Testis (tissue), 5 donors: ENCODE measurements at places on chromosomes 7 and 10. TPM values are rescaled to one million over a fixed set of nuclear protein-coding genes. Genes with fewer than 3 reads are reported as not detected.
A peak's percentile ranks its signal among the peaks of the same experiment; 100 is the strongest.

Gene CRHR2
- total RNA-seq = 0.50 TPM

Gene IKZF1
- total RNA-seq = 9.9 TPM

Gene SPDYE6
- total RNA-seq = 2.3 TPM

Gene VSIR
- total RNA-seq = 54.6 TPM

Gene DNAJC12
- 22.5 TPM for total RNA-seq

Gene NACAD
- total RNA-seq = 6.9 TPM

Gene CDHR1
- total RNA-seq = 0.19 TPM

Gene ODAD2
- 28.5 TPM for total RNA-seq

Gene AKR1C3
- 15.6 TPM for total RNA-seq

Gene RASA4B
- 15.7 TPM for total RNA-seq

Gene HMX3
- total RNA-seq = 0.55 TPM

DNA sequence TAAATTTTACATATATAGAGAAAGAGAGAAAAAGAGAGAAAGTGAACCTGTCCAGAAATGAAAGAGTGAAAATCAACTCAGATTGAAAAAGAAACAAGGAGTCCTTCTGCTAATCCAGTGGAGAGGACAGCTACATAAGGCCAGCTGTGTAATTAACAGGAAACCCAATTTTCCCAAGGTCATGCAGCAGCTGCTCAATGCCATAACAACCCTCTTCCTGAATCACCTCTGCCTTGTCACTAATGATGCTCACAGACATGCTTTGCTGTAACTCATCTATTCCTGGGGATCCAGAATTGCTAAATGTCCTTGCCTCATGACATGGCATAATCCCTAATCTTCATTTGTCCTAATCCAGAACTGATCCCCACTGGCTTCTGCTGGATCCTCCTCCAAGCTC, 288.6 kb downstream of the NEBL start:
- no peak for DNase-seq

- no peak for DNase-seq
Observed at GRCh38 chr7:17552952-17553351, 254.5 kb downstream of the AHR start.

DNA sequence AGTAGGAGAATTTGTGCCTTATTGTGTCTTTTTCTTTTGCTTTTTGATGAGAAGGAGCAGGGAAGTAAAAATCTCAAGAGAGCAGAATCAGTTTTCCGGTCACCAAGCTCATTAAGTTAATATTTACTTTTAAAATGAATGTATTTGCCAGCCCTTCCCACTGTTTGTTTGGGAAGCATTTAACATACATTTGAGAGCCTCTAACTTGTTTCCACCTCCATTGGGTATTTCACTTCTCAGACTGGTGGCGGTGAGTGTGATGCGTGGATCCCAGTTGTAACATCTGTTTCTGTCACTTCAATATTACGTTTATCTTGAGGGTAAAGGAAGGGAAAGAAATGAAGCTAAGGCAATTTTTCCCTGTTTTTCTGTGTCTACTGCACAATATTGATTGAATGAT, 22.8 kb downstream of the CDK14 start:
- no peak for DNase-seq

DNA sequence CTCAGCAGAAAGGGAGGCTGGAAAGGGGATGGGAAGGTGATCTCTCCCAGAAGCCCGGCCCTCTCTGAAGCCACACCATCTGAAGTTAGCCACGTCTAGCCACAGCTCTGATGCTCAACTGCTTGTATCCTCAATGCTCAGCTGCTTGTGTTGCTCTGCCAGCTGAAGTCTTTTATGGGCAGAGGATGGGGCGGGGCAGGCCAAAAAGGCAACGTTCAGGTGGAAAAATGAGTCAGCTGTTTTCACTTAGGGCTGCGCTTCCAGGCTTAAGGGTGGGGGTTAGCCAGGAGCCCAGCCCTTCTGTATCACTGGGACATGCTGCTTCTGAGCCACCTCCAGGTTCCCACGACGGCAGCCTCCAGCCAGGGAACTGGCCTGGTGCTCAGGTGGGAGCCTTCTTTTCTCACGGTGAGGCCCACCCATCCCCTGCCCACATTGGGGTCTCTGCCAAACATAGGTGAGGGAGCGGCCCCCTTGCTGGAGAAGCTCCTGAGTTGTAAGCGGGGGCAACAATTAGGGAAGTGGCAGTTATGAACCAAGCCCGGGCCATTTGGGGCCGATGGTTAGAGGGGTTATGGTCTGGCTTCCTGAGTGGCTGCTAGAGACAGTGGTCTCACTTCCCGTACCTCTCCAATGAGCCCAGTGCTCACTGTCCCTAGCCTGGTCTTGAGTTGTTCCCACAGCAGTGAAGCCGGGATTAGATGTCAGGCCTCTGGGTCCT, 44.9 kb upstream of the CNPY1 start:
- DNase-seq = no peak

DNA sequence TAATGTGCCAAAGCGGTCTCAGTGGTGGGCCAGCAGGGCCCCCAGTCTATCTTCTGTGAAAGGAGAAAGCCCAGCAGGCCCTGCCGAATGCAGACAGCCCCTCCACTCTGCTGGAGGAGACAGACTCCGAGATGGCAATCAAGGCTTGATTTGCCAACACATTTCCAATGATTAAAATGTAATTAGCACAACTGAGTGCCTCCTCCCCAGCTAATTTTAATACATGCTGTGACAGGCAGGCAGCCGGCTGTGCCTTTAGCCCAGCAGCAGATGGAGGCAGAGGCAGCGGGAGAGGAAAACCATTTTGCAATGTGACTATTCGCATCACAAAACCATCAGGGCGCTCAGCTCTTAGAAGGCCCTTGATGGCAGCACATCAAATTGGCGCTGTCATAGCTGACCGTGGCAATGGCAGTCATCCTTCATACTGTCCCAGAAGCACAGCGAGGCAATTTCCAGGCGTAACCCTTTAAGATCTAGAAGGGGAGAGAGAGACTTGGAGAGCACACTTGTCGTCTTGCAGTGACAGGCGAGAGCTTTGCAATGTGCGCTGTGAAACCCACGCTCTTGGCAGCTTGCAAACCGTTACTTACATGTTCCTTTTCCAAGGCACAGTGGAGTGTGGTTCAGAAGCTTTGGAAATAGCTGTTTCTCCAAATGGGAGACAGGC, 714.8 kb upstream of the GALNT17 start:
- DNase-seq = no peak

GRCh38 chr10:102775201-102775934, 31.6 kb downstream of the WBP1L start:
- DNase-seq = peak; percentile 79

- DNase-seq = no peak
Observed at GRCh38 chr10:88347022-88347421, 236.1 kb downstream of the RNLS start.

DNA sequence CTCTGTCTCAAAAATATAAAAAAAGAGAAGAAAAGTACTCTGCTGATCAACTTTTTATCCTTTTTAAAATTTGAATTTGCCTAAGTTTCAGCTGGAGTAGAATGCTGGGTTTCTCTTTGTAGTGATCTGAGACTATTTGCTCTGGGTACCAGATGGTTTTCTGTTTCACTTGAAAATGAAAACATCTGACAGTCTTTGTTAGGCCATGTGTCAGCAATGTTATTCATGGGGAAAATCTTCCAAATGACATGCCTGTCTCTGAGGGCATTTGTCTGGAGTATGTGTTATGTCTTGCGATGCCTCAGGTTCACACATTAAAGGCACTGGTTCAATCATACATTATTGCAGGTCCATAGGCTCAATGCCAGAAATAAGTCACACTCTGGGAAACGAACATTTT, 175.3 kb upstream of the TMEM229A start:
- DNase-seq = no peak

GRCh38 chr10:73810735-73811465, 498 bp downstream of the NDST2 start:
- peak; percentile 28 for DNase-seq

GRCh38 chr10:22438711-22439110, 93.4 kb downstream of the SPAG6 start:
- no peak for DNase-seq

DNA sequence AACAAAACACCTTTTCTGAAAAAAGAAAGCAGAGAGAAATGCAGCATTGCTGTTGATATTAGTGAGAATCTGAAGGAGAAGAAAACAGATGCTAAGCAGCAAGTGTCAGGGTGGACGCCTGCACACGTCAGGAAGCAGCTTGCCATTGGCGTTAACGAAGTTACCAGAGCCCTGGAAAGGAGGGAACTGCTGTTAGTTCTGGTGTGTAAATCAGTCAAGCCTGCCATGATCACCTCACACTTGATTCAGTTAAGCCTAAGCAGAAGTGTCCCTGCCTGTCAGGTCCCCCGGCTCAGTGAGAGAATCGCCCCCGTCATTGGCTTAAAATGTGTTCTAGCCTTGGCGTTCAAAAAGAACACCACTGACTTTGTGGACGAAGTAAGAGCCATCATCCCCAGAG, 6.4 kb downstream of the RPP38 start:
- DNase-seq = peak; percentile 7

GRCh38 chr10:117775526-117775925, 233.0 kb downstream of the EMX2 start:
- no peak for DNase-seq

GRCh38 chr7:99002827-99003212, 124.5 kb downstream of the TRRAP start:
- peak; percentile 6 for DNase-seq

DNA sequence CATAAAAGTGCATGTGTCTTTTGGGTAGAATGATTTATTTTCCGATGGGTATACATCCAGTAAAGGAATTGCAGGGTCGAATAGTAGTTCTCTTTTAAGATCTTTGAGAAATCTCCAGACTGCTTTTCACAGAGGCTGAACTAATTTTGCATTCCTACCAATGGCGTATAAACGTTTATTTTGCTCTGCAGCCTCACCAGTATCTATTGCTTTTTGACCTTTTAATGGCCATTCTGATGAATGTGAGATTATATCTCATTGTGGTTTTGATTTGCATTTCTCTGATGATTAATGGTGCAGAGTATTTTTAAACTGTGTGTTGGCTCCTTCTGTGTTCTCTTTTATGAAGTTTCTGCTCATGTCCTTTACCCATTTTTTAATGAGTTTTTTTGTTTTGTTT, 1020.1 kb downstream of the NXPH1 start:
- DNase-seq = no peak

DNA sequence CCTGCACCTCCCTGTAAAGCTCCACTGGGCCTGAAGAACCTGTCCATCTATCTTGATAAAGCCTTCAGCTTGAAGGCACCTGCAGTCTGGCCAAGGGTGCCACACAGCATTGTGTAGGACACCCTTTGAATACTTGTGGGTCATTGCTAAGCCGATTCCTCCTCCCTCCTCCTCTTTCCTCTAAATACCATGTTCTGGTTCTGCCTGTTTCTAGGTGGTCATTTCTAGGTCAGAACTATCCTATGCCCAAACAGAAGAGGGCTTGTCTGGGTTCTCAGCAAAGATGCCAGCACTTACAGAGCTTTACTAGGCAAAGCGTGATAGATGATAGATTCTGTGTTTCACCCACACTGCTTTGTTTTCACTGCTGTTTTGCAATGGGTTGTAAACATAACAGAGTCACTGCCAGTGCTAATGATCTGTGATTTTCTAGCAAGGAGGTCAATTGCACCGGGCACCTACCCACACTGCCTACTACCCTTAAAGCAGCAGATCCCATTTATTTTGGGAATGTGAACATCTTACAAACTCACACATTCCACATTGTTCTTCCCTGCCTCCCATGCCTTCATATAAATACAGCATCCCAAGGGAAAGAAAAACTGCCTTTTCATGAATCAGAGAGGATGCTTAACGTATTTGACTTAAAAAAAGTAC, 279.1 kb upstream of the PITRM1 start:
- no peak for DNase-seq

- DNase-seq = no peak
Observed at GRCh38 chr7:128867241-128867640, 4.6 kb downstream of the ATP6V1F start.

DNA sequence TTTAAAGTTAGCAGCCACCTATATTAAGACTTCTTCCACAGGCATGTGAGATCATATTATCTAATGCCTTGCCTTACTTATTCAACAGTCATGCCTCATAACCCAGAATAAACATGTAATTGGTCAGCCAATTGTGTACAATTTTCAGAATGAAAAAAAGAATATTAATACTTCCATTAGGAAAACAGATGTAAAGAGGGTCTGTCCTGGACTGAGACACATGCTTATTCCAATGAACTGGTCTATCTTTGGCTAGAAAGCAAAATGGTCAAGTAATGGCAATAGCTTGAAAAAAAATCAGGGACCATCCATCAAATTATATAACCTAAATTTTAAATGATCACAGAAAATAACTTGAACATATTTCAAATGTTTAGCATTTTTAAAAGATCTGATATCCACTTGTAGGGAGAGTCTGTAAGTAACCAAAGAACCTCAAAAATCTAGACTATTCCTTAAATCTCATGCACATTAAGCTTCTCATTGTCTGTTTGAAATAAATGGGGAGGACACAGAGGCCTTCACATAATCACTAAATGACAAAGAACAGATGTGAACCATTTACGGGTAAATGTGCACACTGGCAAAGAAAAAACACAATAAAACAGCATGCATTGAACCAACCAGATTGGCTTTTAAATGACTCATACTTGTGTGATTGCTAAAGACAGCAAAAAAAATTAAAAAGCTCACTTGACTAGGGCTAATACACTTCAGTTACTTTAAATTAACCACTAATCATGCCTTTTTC, 568.8 kb upstream of the PCDH15 start:
- no peak for DNase-seq

DNA sequence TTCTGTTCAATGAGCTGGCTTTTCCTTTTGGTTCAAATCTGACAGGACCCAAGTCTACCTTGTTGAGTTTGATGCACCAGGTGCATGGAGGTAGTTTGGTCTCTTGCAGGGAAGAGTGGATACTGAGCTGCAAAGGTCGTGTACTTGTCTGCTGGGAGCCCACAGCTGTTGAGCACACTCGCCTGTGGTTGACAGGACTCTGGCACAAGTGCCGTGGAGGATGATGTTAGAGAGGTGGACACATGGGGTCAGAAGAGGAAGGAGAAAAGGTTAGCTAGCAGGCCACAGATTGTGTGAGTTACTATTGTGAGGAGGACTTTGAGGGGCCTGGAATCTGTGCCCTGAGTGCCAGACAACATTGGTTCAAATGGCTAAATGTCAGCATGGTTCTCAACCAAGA, 197.3 kb downstream of the CREB5 start:
- no peak for DNase-seq

GRCh38 chr10:62978482-62978881, 154.6 kb upstream of the NRBF2 start:
- DNase-seq = no peak

GRCh38 chr10:69749178-69750010, 52.3 kb upstream of the COL13A1 start:
- no peak for DNase-seq

DNA sequence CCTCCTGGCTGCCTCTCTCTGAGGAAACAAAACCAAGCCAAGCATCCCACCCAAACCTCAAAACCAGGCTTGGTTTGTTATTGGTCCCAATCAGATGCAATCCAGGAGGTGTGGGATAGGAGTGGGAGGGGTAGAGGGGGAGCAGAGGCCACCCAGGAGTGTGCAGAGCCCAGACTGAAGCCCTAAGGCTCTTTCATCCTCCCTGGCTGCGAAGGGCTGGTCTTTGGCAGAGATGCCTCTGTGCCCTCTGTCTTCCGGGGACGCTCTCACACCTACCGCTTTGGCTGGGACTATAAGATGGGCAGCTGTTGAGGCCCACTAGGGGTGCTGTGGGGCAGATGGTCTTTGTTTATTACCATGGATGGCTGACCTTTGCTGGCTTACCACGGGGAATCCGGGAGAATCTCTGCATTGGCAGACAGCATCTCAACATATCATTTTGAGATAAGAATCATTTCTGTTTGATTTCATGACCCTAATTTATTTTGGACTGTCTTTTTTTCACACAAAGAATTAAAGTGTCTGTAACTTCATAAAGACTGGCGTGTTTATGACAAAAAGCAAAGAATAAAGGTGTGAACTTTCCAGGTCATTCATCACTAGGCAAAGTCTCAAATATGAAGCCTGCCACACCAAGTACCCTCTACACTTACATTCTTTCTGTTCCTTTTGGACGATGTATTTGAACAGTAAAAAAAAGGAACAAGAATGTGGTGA, 6.5 kb upstream of the DENND2A start:
- DNase-seq = peak; percentile 52
